Dermis blood vessel endothelial cell (primary cell): ENCODE measurements at places on chromosomes 12 and 14. TPM values are rescaled to one million over a fixed set of nuclear protein-coding genes. Genes with fewer than 3 reads are reported as not detected.

DNA sequence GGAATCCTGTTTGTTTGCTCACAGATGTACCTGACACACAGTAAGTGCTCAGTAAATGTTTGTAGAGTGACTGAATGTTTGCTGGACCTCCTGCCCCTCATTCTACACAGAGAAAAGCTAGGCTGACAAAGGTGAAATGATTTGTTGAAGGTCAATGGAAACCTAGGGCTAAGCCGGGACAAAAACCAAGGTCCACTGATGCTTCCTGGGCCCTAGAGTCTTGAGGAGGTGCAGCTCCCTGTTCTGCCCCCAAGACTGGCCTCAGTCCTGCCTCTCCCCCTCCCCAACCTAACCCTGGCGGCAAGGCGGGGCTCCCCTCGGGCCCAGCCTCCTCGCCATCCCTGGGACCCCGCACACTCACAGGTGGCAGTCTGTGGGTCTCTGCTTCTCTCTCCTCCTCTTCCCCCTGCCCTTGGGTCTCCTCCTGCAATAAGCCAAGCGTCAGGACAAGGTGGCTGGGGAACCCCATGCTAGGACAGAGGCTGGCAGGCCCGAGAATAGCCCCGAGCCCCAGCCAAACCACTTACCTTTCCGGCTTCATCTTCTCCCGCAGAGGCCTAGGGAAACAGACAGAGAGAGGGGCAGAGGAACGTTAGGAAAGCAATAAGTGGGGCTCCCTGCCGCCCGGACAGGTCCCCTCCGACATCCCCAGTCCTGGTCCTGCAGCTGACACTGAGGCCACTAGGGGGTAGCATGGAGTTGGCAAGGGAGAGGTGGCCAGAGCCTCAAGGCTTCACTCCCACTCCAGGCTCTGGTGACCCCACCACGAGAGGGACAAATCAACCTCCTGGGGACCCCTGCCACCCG is 9.3 kb downstream of the PGF start:
- peak; percentile 86 for DNase-seq

GRCh38 chr14:91237219-91237618 is 7.3 kb downstream of the GPR68 start:
- peak; percentile 63 for DNase-seq

- DNase-seq = peak; percentile 66
These were observed 269.3 kb downstream of the DAD1 start for GRCh38 chr14:22319526-22320361.

DNA sequence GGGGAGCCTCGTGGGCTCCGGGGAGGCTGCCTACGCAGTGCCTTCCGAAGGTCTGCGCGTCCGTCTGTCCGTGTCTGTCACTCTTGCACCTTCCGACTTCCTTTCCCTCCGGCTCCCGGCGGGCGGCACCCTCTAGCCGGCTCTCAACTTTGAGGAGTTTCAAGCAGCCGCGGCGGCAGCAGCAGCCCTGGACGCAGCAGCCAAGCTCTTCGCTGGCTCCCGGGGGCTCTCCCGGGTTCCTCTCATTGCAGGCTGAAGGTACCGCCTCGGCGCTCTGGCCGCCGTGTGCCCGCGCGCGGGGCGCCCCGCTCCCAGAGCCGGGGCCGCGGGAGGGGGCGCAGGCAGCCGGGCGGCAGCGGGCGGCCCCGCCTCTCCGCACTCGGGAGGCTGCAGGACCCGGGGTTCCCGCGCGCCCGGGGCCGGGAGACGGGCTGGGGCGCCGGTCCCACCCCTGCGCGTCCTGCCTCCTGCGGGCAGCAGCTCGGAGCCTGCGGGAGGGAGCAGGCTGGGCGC is at the start of the genes AMIGO2 and PCED1B:
AMIGO2 (minus strand) TSS at position 492 of the 513 bp plus-strand sequence. CDS start 957 bp downstream, outside the sequence.
PCED1B (plus strand) TSS at position 154 of the 513 bp plus-strand sequence. CDS start 155,443 bp downstream, outside the sequence.
- peak; percentile 60 for DNase-seq

DNA sequence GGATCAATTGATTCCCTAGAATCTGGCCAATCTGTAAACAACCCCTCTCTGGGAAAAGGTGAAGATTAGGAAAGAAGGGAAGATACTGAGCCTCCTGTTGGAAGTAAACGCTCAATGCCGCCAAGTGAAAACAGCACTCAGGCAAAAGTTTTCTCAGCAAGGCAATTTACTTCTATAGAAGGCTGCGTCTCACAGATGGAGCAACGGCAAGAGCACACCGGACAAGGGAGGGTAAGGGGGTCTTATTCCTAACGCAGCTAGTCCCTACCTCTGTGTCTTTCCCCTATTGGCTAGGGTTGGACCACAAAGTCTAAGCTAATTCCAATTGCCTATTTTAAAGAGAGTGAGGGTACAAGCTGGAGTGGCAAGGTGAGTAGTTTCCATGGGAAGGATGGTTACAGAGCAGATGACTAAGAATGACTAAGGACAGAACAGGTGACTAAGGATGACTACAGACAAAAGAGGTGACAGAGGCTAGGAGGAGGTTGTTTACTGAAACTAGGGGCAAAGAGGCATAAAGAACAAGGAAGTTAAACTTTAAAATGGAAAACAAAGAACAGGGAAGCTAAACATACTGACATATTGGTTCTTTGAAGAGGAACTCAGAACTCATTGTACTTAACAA is 5.6 kb upstream of the TTC9 start:
- DNase-seq = no peak

GRCh38 chr12:21370845-21371449 is 1.8 kb upstream of the IAPP start:
- no peak for DNase-seq

DNA sequence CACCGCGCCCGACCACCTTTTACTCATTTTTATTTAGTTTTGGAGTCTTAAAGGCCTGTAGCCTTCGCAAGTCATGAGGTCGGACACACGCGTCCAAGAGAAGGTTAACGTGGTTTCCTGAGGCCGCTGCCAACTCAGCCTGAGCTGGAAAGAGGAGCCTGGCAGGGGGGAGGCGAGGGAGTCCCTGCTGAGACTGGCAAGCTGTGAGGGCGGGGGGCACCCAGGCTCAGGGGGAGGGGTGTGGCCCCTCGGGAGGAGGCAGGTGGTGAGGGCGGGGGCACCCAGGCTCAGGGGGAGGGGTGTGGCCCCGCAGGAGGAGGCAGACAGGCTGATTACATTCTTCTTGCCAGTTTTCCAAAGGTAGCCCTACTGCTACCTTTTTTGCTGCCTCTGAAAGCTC is 143.2 kb downstream of the PIWIL1 start:
- DNase-seq = no peak

GRCh38 chr12:33614630-33615029 is 175.0 kb upstream of the SYT10 start:
- DNase-seq = no peak

DNA sequence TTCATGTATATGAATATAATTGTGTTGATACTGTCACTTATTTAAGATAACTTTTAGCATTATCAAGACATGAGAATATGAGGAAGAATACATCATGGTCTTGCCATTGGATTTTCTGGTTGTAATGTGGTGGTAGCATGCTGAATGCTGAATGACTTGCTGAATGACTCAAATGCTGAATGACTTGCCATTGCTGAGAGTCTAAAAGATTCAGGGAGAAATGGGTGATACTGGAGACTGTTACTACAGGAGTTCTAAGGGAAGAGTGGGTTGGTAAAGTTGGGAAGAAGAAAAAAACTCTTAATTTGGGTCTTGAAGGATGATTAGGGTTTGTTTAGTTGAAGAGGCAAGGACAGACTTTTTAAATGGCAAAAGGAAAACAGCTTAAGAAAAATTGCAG is 72.1 kb upstream of the MANSC4 start:
- no peak for DNase-seq

DNA sequence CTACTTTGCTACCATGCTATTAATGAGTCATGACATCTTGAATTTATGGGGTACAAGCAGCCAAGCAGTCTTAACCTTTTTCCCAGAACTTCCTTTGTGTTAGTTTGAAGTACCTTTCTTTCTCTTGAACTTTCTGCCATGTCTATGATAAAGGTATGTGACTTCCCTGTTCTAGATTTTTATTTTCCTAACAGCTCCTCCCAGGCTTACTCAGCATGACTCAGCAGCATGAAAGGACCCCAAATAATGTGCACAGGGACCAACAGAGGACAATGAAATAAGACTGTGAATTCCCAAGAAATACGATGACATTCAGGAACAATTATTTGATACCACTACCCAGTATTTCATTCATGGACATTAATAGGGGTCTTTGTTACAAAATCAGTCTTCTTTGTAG is 60.0 kb downstream of the TTC6 start:
- peak; percentile 1 for DNase-seq

DNA sequence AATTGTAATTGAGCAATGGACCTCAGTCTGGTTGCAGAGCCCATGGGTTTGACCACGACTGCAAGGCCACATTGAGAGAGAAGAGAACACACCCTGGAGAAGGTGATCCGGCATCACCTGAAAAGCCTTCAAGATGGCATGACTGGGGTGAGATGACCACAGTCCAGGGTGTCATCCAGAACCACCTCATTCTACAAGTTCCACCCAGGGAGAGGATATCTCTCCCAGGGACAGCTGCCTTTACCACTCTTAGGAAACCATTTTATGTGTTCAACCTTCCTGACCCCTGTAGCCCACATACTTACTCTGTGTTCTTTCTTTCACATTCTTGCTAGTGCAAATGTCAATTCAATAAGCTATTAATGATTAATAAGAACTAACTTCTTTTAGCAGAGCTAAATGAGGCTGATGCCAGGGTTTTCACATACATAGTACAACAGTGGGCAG is 43.4 kb upstream of the CPM start:
- no peak for DNase-seq

DNA sequence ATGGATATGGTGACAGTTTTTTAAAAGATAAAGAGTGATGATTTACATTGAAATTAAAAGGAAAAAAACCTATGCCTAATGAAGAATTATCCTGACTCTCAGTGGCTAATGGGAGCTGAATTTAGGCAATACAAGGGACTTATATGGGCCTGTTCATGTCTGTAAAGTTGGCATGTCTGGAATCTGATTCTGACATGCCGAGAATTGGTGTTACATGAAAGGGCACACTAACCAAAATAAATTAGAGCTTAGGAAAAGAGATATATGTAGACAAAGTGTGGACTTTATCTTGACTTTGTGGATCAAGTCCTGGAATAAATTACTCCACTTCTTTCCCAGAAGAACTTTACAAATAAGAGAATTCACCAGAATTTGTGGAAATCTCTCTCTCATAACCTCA is 1.1 kb downstream of the TDG start:
- peak; percentile 13 for DNase-seq

DNA sequence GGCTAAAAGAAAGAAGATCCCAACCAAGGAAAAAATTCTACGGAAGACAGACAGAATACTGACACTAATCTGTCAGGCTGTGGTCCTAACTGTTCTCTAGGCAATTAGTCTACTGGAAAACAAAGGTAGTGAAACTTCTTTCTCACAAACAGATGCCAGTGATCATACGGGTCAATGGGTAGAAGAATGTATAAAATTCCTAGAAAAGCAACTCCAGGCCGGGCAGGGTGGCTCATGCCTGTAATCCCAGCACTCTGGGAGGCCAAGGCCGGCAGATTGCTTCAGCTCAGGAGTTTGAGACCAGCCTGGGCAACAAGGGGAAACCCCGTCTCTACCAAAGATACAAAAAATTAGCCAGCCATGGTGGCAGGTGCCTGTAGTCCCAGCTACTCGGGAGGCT is 64.8 kb downstream of the HECTD4 start:
- DNase-seq = no peak

- no peak for DNase-seq
These were observed 208.6 kb upstream of the PLXNC1 start for GRCh38 chr12:93939641-93940325.

GRCh38 chr12:56243731-56244181 is 13.9 kb downstream of the SLC39A5 start:
- DNase-seq = no peak

GRCh38 chr14:104966261-104966865 is 11.8 kb downstream of the AHNAK2 start:
- DNase-seq = no peak

- DNase-seq = no peak
These were observed 4.3 kb downstream of the KLRC4 start for GRCh38 chr12:10405294-10405693.

DNA sequence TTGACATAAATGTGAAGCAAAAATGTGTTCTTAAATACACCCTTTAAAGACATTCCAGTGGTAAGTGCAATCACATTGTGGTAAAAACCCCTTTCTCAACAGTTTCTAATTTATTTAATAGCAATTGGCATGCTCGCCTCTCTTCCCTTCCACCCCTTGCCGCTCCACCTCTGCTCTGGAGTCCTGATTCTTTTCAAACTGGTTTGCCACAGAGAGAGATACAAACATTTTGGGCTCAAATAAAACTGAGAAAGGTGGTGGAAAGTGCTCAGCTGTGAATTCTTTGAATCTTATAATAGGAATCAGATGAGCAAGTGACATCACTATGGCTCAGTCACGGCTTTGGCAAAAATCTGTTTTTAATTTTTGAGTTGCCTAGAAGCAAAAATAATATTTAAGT is 993.9 kb downstream of the GALC start:
- no peak for DNase-seq

SYCP3 gene
- total RNA-seq = 0.05 TPM in 1 of 2 replicates, not detected in the other

CINP gene
- 57.9 and 61.9 TPM in 2 replicates for total RNA-seq
